ENCODE measurements at places on chromosomes 5 and 9.

DNA sequence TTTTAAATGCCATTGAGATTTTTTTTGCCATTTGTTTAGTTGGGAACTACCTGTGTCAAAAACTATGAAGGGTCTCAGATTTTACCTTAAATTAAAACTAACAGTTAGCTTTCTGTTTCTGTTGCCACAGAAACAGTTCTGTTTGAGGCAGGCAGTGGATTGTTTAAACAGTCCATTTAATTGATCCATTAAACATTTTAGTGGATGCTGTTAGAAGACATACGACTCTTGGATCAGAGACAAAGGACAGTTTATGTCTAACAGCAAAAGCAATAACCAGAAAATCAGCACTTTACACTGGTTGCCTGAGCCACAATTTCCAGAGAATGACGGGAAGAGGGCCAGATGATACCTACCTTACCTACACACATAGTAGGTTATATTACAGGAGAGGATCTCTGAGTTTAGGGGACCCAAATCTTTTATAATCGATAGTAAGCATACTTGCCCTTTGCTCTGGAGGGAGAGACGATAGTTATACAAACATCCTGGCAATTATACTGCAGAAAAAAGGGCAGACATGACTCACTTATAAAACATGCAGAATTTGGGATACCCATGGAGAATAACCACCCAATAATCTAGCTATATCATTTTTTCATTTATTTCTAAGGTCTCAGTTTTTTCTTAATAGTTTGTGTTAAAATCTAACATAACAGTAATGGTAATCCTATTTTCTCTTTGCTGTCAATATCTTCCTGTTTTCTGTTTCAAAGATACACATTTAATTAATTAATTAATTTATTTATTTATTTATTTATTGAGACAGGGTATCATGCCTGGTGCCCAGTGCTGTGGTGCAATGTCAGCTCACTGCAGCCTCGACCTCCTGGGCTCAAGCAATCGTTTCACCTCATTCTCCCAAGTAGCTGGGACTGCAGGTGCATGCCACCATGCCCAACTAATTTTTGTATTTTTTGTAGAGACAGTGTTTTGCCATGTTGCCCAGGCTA is 136.7 kb upstream of the TNFAIP8 start:
- DNase-seq: no peak

- no peak for DNase-seq
Observed at GRCh38 chr5:39360471-39361111, 3.7 kb downstream of the C9 start.

DNA sequence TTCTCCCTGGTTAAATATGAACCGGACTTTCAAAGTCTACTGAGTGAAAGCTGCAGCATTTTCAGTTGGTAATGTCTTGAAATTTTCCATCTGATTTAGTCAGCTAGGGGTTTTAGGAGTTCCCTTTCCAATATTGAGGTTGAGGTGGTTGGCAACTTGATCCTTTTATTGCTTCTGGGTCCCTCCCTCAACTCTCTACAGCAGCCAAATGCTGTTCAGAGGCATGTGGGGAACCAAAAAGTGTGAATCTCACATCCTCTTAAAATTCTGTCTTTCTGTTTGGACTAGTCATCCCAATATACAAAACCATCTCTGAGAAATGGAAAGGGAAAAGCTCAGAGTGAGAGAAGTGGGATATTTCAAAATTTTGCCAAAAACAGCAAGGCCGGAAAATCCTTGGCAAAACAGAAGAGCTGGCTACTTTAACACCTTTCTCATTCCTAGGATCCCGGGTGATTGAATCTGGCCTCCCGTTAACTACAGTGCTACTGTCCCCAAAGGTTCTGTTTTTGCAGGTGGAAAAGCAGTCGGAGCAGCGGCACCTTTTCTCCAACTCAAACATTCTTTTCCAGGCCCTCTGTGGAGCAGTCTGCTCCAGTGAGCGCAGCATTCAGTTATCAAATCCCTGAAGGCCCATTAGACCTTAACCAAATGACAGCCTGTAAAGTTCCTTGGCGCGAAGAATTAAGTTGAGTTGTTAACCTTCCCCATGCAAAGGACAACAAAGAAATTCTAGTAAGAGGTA is 345.9 kb upstream of the NUDT12 start:
- no peak for DNase-seq

- DNase-seq: no peak
Observed at GRCh38 chr9:117494401-117495090, 79.7 kb upstream of the ASTN2 start.

DNA sequence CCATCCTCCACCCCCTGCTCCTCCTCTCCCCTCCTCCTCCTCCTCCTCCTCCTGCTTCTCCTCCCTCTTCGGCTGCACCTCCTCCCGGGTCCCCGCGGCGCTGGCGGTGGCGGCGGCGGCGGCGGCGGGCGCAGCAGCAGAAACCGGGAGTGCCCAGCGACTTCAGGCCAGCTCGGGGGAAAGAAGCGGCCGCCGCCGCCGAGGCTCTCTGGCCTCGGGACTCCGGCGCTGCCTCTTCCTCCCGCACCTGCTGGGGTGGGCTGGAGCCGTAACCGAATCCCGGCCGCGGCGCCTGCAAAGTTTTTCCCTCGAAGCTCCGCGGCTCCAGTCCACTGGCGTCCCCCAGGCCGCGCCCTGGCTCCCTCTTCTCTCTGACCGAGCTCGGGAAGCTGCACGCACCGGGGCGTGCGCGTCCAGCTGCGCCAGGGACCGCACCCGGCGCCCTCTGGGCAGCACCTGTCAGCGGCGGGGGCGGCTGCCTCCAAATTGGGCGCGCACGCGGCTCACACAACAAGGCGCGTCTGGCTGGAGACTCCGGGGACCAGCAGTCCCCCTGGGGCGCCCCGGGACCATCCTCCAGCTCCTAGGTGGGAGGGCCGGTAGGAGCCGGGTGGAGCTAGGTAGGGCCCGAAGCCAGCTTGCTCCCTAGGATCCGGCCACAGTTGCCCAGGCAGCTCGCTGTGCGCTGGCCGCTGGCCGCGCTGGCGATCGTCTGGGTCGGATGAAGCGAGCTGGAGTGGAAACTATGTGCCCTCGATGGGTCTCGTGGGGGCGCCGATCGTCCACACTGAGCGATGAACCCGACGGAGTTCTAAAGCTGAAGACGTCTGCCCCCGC is at the start of gene MCTP1:
Gene MCTP1 (minus strand): TSS at position 523 of the 837 bp plus-strand sequence.
- DNase-seq: no peak
